BJ (cell line): ENCODE measurements at places on chromosomes 5 and 9.

DNA sequence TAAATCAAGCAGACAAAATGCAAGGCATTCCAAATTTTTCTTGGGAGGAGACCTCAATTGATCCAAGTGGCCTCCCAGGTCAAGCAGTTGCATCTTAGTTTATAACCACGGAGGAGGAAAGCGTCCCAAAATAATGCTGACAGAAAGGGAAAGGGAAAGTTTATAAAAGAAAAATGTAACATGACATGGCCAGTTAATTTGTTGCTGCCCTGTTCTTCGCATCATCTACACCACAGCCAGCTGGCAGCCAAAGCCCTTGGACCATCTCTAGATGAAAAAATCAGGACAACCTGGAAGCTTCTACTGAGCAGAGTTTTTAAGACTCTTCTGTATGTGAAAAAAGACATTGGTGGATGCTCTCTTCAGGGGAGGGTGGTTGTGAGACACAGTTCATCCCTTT lies 128.8 kb upstream of the FBXL7 start:
- DNase-seq = no peak

- no peak for DNase-seq
These were observed 611 bp downstream of the EXOSC3 start for GRCh38 chr9:37784291-37784615.

DNA sequence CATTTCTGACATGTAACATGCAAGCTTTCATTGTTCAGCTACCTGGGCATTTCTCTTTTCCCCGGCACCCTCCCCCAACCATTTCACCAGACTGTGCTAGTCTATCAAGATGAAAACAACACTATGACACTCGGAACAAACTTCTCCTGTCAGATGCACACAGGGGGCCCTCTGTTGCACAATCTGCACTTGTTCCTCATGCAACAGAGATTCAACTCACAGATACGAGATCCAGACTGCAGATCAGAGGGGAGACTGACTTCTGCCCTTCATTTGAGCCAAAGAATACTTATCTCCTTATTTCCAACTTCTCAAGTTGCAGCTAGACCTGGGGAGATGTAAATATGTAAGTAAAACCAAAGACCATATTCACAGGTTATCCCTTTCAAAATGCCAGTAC lies 15.7 kb upstream of the FST start:
- DNase-seq = no peak

DNA sequence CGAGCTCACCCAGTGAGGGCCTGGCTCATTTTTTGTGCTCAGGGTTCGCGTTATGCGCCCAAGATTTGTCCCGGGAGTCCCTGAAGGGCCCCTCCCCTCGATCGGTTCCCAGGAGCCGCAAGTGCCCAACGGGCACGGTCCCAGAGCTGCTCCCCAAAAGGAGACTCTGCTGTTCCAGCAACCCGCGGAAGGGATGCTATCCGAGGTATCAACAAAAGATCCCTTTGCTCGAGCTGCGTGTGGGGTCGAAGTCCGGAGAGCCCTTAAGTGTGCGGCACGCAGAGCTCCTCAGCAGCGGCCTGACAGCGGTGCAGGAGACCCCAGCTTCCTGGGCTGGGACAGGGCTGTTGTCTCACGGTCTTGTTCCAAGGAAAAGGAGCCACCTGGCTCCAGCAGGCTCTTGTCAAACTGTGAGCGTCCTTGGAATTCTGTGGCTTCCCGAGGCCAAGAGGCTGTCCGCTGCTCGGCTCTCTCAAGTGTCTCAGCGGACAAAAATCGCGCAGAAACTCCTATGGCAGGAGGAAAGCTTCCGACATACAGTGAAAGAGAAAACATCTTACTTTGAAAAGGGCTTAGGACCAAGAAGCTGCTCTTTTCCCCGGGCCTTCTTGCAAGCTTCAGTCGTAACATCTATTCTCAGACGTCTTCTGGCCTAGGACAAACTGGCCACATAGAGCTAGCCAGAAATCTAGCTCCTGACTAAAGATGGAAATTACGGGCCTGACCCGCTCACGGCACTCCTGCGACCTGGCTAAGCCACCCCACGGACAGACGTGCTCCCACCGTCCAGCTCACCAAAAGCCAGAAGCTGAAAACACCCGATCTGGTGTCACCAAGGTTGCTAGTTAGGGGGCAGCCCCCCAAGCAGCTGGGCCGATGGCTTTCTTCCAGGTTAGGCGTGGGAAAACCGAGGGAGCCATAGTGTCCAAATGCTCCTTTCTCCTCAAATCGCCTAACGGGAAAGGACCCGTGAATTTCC lies 2.6 kb upstream of the FOXB2 start:
- no peak for DNase-seq

DNA sequence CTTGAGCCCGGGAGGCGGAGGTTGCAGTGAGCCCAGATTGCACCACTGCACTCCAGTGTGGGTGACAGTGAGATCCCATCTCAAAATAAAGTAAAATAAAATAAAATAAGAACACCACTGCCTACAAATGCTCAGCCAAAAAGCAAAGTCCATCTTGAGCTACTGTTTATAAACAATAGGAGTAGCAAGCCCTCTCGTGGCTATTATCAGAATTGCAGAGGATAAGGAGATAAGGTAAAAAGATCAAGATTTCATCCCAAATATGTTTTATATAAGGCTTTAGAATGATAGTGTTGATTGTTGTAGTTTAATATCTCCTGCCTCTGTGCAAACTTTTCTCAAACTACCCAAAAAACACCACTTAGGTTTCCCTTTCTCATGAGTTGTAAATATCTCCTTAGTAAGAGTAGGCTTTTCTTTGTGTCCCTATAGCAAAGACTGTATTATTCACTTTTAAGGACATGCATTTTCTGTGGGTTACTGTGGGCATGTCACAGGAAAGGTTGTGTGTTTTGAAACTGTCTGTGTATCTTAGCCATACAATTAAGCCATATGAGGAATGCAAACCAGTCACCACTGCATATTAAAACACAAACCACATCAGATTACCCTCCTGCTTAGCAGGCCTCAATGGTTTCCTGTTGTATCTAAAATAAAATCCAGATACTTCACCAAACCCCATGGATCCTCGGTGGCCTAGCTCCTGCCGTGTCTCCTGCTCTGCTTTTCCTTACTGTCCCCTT lies 31.8 kb upstream of the CKS2 start:
- no peak for DNase-seq

DNA sequence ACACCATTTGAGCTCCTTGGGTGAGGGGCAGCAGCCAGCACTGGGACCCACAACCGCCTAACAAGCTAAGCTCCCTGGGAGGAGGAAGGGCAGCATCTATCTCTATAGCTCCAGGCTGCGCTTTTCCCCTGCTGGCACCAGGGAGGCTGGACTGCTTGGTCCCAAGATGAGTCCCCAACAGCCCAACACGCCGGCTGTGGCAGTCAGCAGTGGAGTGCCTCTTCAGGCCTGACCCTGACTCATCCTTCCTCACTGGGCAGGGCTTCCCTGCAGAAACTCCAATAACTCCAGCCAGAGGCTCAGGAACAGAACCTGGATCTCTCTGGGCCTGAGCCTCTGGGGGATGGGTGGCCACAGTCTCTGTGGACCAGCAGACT lies 113.7 kb upstream of the ADAMTS16 start:
- no peak for DNase-seq

DNA sequence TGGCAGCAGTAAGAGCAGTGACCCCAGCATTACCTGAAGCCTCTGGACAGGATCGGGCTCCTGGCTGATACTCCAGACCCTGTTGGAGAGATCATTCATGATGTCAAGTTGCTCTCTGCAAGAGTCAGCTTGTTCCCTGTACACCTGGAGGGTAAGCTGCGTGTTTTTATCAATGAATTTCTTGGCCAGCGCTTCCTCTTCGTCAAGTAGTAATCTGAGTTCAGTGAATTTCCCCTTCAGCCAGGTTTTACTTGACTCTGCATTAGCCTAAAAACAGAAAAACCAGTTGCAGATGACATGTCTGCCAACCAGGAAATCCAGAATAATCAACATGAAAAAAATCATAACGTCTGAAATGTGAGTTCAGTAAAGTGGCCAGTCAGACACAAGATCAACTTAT lies 19.1 kb downstream of the TRIM14 start:
- no peak for DNase-seq

DNA sequence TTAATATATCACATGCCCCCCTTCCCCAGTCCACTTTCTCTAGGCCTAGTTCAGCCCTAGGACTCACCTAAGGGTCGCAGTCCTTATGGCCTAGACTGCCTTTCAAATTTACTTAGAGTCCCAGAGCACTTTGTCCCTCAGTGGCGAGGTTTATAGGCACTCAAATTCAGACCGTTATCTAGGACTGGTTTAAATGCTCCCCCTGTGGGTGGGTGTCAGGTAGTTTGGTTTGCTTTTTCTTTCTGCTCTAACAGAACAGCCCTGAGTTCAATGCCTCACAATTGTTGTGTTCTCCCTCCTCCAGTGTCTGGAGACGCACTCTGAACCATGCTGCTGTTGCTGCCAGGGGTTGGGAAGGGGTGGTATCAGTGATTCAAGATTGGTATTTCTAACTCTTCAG lies 317.1 kb downstream of the MAT2B start:
- DNase-seq = no peak

DNA sequence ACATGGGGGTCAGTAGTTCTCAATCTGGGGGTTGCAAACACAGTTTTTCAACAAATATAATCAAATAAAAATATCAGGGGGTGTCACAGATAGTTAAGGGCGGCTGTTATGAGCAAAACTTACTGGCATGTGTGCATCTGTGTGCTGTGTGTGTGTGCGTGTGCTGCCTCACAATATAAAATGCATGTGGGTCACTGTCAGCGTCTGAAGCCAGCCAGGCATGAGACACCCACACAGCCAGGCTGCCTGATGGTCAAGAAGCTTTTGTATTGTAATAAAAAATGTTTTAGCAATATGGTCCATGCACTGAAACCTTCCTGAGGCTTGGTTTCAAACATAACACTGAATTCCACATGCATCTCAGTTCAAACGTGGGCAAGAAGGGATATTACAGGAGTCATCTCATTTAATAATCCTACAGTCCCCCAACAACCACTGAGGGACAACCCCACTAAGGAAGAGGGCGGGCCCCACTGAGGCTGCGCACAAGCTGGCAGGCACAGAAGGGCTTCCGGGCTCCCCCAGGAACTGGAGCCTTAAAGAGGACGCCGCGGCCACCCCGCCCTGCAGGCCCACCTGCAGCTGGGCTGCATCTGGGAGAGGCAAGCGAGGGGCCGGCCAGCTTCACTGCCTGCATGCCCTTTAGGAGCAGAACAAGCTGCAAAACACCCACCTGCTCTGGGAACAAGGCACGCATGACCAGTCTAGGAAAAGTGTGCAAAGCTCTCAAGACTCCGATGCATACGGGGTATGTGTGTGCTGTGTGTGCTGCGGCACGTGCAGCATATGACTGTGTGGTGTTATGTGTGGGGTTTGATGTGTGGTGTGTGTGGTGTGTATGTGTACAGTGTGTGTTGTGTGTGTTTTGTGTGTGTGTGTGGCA lies 14.1 kb downstream of the SEMA4D start:
- no peak for DNase-seq

GRCh38 chr5:172533399-172534228 lies 79.3 kb upstream of the SH3PXD2B start:
- DNase-seq = no peak

DNA sequence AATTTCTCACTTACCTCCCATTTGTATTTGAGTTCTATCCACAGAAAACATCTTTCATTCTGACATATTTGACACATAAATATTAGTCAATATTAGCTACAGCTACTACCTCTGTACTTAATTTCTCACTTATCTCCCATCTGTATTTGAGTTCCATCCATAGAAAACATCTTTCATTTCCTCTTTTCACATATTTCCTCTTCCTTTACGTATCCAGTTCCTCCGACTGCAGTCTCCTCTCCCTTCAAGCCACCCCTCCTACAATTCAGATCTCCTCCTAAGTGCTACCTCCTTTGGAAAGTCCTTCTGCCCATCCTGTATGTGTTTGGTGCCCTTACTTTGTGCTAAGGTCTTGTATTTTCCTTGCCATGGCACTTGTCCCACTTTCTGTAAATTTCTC lies 1.6 kb downstream of the SREK1IP1 start:
- DNase-seq = no peak

GRCh38 chr5:55584398-55585205 lies 49.8 kb upstream of the PLPP1 start:
- no peak for DNase-seq

GRCh38 chr5:61461926-61462325 lies 129.9 kb downstream of the ZSWIM6 start:
- DNase-seq = no peak

- no peak for DNase-seq
These were observed 70.2 kb downstream of the PTPN3 start for GRCh38 chr9:109427886-109428285.

GRCh38 chr9:18492612-18493011 lies 18.7 kb downstream of the ADAMTSL1 start:
- DNase-seq = no peak

DNA sequence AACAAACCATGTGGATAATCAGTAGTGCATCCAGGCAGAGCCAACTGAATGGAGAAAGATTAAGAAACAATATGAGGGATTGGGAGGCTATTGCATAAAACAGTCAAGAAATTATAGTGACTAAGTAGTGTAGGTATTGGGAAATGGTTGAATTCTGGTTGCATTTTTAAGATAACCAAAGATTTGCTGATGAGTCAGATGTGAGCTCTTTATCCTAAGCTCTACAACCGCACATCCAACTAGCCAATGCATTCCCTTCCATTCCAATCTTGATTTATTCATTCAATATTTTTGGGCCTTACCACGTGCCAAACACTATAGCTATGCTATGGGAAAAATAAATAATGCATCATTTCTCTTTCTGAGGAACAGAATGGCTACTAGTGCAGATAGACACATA lies 524.5 kb upstream of the RGMB start:
- DNase-seq = peak; percentile 41

DNA sequence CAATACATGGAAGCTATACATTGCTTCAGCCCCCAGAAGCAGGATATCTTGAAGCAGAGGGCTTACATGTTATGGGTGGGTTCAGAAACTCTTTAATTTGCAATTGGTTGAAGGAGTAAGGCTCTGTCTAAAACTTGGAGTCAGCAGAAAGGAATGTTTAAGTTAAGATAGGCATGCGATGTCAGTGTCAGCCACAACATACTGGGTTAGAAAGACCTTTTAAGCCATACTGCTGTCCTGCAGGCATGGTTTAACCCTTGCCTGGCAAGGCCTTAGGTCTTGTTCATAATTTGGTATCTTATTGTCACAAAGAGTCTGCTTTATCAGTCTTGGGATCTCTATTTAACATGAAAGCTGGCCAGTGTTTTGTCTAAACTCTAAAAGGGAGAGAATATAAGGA lies 1619.6 kb upstream of the WWC1 start:
- no peak for DNase-seq

DNA sequence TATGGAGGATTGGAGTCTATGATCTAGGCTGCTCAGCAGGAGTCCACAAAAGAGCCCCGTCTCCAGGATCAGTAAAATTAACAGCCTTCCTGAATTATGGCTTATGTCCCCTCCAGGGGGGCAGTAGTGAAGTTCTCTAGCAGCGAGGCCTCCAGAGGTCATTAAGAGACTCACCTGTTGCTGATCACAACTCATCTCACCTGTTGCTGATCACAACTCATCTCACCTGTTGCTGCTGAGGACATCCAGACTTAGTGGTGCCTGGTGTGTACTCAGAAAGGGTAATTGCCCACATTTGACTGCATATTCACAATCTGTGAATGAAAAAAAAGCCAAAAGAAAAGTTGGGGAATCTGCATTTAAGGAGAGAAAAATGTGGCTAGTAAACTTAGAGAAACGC lies 129.5 kb downstream of the SMARCA2 start:
- no peak for DNase-seq
